Activated T-helper 1 cell treated with Interleukin-2 at 50 U/mL for 16 hours (primary cell): ENCODE measurements at places on chromosomes 3 and 15.

GRCh38 chr15:101399431-101399830 lies 90.1 kb downstream of the PCSK6 start:
- no peak for DNase-seq

DNA sequence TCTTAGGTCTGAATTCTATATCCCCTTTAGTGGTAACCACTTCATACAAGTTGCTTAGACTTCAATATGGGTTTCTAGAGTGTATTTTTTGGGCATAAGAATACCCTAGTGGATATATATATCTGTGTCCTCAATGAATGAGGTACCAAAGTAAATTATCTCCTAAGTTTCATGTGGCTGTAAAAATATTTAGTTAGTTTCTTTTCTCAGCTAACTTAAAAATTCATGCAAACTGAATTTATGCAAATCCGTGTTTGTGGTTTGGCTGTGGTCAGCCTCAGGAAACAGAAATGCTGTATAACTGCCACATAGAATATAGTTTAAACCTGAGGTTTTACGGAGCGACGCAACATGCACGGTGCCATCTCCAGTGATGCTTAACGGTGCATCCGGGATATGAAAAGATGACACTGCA lies 80.3 kb downstream of the PEX5L start:
- no peak for DNase-seq

GRCh38 chr3:105853801-105854432 lies 14.9 kb downstream of the CBLB start:
- no peak for DNase-seq

DNA sequence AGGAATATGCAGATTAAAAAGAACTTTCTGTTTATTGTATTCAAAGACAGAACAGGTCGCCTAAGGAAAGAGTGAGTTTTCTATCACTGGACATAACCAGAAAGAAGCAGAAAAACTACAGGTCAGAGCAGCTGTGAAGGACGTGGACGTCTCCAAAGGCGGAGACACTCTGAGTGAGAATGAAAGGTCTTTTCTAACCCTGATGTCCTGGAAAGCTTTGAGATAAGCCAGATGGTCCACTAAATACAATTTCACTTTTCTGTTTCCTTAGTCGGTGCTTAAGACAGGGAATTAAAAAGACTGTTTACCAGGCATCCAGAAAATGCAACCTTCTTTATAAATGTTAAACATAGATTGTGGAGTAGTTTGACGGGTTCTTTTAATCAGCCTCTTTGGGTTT lies 360.4 kb downstream of the FGF12 start:
- no peak for DNase-seq

DNA sequence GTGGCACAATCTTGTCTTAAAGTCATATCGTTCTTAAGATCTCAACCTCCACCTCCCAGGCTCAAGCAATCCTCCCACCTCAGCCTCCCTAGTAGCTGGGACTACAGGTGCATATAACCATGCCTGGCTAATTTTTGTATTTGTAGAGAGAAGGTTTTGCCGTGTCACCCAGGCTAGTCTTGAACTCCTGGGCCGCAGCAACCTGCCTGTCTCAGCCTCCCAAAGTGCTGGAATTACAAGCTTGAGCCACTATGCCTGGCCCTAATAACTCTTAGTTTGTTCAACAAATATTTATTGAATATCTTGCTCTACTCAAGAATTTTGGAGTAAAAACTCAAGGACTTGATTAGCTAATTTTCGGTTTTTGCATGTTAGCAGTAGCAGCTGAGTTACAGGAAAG lies 19.4 kb upstream of the EDEM1 start:
- DNase-seq = no peak

DNA sequence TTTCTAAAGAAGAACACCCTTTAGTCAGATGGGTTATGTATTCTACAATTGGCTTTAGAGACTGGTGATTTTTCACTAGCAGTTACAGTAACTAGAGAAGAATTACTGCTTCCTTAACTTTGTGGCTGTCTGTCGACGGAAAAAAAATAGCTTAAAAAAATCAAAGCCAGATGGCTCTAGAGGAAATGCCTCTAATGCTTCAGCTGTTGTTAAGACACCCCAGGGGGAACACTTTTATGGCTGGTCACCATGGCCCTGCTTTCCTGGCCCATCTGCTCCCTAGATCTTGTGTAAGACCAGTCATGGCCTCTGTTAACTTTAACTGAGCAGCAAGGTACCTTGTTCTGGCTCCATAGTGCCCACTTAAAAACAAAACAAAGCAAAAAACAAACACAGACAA lies 198.6 kb upstream of the PLSCR5 start:
- no peak for DNase-seq

- no peak for DNase-seq
These were observed 124.2 kb downstream of the IMPG2 start for GRCh38 chr3:101195951-101196713.

GRCh38 chr3:4241595-4242170 lies 61.5 kb upstream of the SETMAR start:
- no peak for DNase-seq

DNA sequence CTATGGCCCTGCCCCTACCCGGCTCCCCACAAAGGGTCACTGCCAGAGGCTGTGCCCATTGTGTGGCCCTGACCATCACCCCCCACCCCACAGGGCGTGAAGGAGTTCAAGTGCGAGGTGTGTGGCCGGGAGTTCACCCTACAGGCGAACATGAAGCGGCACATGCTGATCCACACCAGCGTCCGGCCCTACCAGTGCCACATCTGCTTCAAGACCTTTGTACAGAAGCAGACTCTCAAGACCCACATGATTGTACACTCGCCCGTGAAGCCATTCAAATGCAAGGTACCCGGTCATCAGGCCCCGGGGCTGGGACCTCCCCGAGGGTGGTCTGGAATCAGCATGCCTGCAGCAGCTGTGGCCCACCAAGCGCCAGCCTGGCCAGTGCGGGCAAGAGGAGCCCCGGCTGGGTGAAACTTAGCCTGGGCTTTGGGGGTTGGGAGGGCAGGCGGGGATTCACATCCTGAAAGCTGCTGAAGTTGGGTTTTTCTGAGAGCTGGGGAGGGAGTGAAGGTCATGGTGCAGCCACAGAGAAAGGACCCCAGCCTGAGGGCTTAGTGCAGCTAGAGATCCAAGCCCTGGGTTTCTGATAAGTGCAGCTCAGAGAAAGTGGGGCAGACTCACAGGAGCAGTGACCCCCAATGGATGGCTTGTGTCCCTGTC lies 29.2 kb downstream of the IDH2 start:
- DNase-seq = no peak

GRCh38 chr3:72186400-72186855 lies 401.5 kb upstream of the PROK2 start:
- no peak for DNase-seq

DNA sequence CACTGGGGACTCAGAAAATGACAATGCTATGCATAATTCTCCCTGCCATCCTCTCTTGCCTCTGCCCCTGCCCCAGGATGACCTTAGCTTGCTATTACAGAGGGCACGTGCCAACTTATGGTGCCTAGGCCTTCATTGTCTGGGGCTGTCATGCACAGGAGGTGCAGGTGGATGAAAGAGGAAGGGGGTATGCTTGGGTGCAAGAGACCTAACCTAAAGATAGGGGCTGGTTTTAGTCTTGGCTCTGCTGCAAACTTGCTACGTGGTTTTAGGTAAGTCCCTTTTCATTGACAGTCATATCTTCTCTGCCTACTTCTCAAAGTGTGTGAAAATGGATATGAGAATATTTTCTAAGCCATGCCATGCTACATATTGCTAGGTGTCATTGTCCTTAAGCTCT lies 161.3 kb downstream of the EPHB1 start:
- no peak for DNase-seq

DNA sequence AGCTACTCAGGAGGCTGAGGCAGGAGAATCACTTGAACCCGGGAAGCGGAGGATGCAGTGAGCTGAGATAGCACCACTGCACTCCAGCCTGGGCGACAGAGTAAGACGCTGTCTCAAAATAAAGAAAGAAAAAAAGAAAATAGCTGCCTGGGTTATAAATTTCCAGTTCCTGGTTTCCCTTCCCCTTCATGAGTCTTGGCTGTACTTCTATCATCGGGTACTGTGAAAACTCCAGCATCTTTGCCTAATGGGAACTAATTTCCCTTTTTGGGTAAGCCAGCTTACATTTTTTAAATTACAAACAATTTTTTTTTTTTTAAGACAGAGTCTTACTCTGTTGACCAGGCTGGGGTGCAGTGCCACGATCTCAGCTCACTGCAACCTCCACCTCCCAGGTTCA lies 15.0 kb downstream of the DENND4A start:
- DNase-seq = no peak

DNA sequence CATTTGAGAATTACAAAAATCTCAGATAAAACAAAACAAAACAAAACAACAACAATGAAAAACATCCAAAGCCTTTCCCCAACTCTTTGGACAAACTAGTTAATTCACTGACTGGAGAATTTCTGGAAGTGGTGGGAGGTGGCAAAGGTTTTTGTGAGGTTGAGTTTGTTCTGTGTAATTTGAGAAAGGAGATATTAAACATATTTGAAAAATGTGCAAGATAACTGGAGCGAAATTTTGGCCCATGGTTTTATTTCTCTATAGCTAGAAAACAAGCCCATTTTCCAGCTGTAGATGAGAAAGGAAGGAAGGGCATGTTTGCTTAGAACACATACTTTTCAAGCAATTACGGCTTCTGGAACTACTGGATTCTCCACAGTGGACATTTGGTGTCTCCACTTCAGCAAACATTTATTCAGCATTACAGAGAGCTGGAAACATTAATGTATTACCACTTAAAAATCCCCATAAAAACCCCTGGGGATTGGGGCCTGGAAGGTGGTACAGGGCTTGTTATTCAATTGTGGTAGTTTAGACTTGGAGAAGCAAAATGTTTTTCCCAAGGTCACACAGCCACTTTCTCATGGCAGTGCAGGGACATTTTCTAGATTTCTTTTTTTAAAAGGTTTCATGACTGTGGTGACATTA lies 135.8 kb downstream of the THSD4 start:
- DNase-seq = no peak

DNA sequence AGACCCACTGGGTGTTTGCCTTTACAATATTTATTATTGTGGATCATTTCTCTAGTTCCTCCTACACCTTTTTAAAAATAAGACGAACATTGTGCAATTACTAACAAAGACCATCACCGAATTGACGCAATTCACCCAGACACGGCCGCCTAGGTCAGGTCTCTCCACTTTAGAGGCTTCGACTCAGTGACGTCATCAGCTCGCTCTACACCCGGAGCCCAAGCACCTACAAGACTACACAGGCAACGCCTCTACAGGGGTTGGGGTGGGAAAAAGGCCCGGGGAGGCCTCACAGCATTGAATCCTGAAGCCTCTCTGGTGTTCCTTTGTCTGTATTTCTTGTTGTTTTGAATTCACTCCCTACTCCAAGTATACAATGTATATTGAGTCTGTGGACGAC lies 16.6 kb downstream of the ZIC4 start:
- no peak for DNase-seq

- no peak for DNase-seq
These were observed 159.4 kb upstream of the FEZF2 start for GRCh38 chr3:62532796-62533195.

GRCh38 chr3:40980467-40980866 lies 218.8 kb upstream of the CTNNB1 start:
- no peak for DNase-seq

GRCh38 chr3:28140664-28141063 lies 100.8 kb upstream of the CMC1 start:
- DNase-seq = no peak

GRCh38 chr15:32943711-32944110 lies 225.9 kb downstream of the GREM1 start:
- DNase-seq = no peak
